Thoracic aorta (tissue), 2 donors: ENCODE measurements at places on chromosomes 6 and 20.
A peak's percentile ranks its signal among the peaks of the same experiment; 100 is the strongest.

- no peak overlapping the region for H3K4me3 ChIP-seq
- H3K36me3 ChIP-seq, result no peaks in the 10 kb centered on the region
- no peaks in the 10 kb centered on the region for H3K27me3 ChIP-seq
- H3K27ac ChIP-seq, result no peak overlapping the region
- H3K4me1 ChIP-seq, result no peaks in the 10 kb centered on the region
These were observed 319.8 kb upstream of the PLCB4 start for GRCh38 chr20:8749101-8749500.

DNA sequence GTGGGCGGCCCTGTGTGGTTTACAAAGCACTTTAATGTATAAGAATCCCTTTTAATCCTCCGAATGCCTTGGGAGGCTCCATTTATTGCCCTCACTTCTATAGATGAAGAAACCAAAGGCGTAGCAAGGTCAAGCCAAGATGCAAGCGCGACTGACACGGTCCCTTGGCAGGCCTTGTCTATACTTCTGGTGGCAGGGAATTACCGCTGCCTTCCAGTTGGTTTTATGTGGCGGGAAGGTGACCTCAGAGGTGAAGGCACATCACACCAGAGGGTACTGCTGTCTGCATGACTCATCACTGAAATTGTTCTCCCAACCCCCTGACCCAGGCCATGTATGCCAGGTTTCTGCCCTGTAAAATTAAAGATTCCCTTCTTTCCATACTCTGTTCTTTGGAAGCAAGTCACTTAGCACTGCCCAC is 36.1 kb upstream of the NAA20 start:
- H3K27ac ChIP-seq, result peak overlapping the region; percentile 94
- H3K36me3 ChIP-seq, result no peaks in the 10 kb centered on the region
- no peaks in the 10 kb centered on the region for H3K27me3 ChIP-seq
- H3K4me3 ChIP-seq, result no peak overlapping the region
- H3K4me1 ChIP-seq, result peaks cover 32% of the 10 kb centered on the region

DNA sequence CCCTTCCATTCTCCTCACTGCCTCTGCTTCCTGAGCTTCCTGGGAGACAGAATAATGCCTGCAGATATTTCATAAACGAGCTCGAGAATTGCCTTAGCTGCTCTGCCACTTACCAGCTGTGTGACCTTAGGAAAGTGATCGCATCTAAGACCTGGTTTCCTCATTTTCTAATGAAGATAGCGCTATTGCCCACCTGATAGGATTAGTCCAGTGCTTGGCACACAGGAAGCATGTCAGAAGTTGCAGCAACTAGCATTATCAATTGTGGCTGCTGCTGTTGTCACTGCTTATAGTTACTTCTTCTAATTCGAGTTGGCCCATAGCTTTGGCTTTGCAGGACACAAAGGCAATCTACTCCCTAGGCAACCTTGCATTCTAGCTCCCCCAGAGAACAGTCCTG is 305.5 kb upstream of the SGK1 start:
- H3K4me3 ChIP-seq, result no peak overlapping the region
- no peaks in the 10 kb centered on the region for H3K27me3 ChIP-seq
- no peak overlapping the region for H3K27ac ChIP-seq
- no peaks in the 10 kb centered on the region for H3K4me1 ChIP-seq
- no peak for DNase-seq
- H3K36me3 ChIP-seq, result no peaks in the 10 kb centered on the region

GRCh38 chr6:45880159-45880558 is 135.5 kb downstream of the CLIC5 start:
- H3K27ac ChIP-seq, result no peak overlapping the region
- no peak for DNase-seq
- no peaks in the 10 kb centered on the region for H3K36me3 ChIP-seq
- H3K4me1 ChIP-seq, result no peaks in the 10 kb centered on the region
- H3K4me3 ChIP-seq, result no peak overlapping the region
- H3K27me3 ChIP-seq, result no peaks in the 10 kb centered on the region

DNA sequence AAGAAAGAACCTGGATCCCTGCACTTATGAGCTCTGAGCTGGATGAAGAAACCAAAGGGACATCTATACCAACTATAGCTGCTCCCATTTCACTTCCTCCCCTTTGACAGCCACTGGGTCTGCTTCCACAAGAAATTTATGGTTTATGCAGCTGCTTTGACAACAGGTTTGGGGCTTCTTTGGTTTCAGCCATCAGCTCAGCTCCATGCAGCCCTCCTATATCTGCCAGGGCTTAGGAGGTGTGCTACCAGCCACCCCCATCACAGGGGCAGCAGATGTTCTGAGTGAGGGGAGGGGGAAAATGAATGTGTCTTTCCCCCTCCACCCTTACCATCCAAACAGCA is 29.2 kb upstream of the PKHD1 start:
- no peaks in the 10 kb centered on the region for H3K36me3 ChIP-seq
- no peaks in the 10 kb centered on the region for H3K27me3 ChIP-seq
- no peak overlapping the region for H3K27ac ChIP-seq
- H3K4me3 ChIP-seq, result no peak overlapping the region
- H3K4me1 ChIP-seq, result no peaks in the 10 kb centered on the region

DNA sequence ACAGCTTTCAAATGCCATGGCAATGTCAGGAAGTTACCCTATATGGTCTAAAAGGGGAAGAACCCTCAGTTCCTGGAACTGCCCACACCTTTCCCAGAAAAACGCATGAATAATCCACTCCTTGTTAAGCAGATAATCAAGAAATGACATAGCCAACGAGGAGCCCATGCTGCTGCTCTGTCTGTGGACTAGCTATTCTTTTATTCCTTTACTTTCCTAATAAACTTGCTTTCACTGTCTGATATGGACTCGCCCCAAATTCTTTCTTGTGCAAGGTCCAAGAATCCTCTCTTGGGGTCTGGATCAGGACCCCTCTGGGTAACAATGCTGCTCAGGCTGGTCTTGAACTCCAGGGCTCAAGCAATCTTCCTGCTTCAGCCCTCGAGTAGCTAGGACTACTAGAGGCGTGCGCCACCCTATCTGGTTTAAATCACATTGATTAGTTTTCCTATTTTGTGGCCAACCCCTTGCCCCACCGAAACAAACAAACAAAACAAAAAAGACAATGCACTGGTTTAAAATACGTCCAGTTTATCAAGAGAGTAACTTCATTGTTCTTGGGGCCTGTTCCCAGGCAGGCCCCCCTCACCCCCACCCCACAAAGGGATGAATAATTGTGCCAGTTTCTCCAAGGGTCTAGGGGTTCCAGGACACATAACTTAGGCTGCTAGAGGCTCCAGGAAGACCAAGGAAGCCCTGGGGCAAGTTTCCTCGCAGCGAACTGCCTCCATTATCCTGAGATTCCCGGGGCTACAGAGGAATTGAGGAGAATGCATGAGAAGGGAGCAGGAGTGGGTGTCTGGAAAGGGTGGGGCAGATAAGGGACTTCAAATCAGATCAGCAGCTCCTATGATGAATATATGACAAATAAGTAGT is 10.1 kb upstream of the AKAP12 start:
- H3K4me3 ChIP-seq, result no peak overlapping the region
- H3K27me3 ChIP-seq, result no peaks in the 10 kb centered on the region
- H3K4me1 ChIP-seq, result no peaks in the 10 kb centered on the region
- no peaks in the 10 kb centered on the region for H3K36me3 ChIP-seq
- no peak overlapping the region for H3K27ac ChIP-seq

DNA sequence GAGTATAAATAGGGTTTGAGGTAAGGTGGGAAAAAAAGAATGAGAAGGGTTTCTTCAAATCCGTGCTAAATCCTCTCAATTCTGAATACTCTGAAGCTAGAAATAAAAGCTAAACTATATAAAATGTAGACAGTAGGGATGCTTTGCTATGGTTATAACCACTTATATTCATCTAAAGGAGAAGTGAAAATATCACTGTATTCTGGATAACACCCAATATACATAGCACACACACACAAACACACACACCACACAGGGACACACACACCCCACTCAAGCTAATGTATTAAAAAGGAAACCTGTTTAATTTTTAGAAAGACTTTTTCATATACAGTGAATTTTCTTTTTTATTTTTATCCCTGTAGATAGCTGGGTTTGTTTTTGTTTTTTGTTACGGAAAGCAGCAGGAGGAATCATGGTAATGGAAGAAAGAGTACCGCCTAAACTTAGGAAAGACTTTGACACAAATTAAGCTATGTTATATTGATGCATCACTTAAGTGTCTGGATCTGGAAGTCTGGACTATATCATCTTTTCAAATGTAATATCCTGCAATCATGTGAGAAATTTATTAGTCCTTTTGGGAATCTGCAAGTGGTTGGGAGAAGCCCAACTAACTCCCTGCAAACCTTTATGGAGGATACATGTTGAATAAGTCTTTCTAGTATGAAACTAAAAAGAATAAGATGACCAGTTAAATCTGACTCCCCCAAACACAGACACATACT is 68.4 kb upstream of the FABP7 start:
- no peaks in the 10 kb centered on the region for H3K4me1 ChIP-seq
- H3K36me3 ChIP-seq, result no peaks in the 10 kb centered on the region
- no peaks in the 10 kb centered on the region for H3K27me3 ChIP-seq
- no peak for DNase-seq

- H3K36me3 ChIP-seq, result no peaks in the 10 kb centered on the region
- no peaks in the 10 kb centered on the region for H3K27me3 ChIP-seq
- DNase-seq, result no peak
- H3K4me3 ChIP-seq, result no peak overlapping the region
These were observed 101.7 kb upstream of the ADGRB3 start for GRCh38 chr6:68533339-68533795.

DNA sequence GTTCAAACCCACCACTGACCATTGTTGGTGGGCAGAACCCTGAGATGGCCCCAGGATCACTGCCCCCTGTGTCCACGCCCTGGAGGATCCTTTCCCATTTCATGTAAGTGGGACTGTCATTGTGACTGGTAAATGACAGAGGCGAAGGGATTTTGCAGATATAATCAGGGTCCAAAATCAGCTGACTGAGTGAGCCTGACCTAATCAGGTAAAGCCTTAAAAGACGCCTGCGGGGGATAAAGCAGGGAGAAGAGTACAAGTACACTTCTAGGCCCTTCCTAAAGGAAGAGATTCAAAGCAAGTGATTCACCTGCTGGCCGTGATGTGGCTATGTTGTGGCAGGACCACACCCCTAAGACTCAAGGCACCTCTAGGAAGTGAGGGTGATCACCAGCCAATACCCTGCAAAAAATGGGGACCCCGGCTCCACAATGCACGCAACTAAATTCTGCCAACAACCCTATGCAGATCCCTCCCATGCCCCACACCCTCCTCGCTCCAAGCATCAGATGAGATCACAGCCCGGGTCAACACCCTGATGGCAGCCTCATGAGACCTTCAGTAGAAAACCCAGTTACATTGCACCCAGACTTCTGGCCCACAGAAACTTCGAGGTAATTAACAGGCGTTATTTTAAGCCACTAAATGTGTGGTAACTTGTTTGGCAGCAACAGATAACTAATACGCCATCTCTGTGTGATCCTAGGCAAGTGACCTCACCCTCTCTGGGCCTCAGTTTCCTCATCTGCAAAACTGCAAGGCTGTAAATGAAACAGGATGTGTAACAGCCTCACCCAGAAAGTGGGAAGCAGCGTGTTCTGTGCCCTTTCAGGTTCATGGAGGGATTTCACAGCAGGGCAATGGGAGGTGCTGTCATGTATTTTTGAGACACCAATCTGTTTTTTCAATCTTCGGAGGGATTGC is 11.3 kb downstream of the PREX1 start:
- no peaks in the 10 kb centered on the region for H3K36me3 ChIP-seq
- no peak overlapping the region for H3K4me3 ChIP-seq
- H3K27me3 ChIP-seq, result no peaks in the 10 kb centered on the region
- H3K27ac ChIP-seq, result no peak overlapping the region

DNA sequence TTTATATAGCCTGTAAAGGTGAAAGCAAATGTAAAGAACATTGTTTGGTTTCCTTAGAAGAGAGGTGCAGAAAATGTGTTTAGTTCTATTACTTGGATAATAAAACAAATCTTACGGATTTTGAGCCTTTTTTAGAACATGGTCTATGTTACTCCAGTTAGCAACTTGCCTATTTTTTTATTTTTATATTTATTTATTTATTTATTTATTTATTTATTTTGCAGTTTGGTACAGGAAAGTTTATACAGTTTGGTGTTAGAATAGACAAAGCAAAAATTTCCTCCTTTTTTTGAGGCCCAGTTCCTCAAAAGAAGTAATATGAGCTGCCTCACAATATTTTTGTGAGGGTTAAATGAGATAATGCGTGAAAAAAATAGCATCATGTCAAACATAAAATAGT is 41.6 kb upstream of the EEF1E1 start:
- no peaks in the 10 kb centered on the region for H3K27me3 ChIP-seq
- no peaks in the 10 kb centered on the region for H3K36me3 ChIP-seq
- no peak overlapping the region for H3K27ac ChIP-seq

GRCh38 chr20:41476013-41476441 is 109.4 kb upstream of the EMILIN3 start:
- DNase-seq, result no peak
- H3K4me1 ChIP-seq, result peaks cover 15% of the 10 kb centered on the region
- no peaks in the 10 kb centered on the region for H3K27me3 ChIP-seq
- peak overlapping the region; percentile 4 for H3K27ac ChIP-seq

GRCh38 chr6:2396042-2396657 is 150.7 kb upstream of the GMDS start:
- H3K4me3 ChIP-seq, result no peak overlapping the region
- H3K27me3 ChIP-seq, result no peaks in the 10 kb centered on the region
- DNase-seq, result no peak
- peak overlapping the region; percentile 39 for H3K27ac ChIP-seq
- H3K4me1 ChIP-seq, result peaks cover 13% of the 10 kb centered on the region

DNA sequence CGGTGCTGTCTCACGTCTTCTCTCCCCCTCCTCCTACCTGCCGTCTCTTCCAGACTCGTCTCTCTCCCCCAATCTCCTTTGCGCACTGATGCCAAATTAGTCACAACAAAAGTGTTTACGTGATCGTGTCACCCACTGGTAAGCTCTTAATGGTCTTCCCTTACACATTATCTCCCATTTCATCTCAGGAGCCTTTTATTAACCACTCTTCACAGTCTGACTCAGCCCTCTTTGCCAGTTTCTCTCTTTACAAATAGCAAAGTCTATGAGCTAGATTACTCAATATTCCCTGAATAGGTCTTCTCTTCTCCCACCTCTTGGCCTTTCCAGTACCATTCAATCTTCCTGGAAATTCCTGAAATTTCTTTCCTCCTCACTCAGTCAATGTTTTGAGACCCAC is 247.0 kb downstream of the ESR1 start:
- no peak overlapping the region for H3K4me3 ChIP-seq
- no peaks in the 10 kb centered on the region for H3K27me3 ChIP-seq
- no peaks in the 10 kb centered on the region for H3K4me1 ChIP-seq
- no peaks in the 10 kb centered on the region for H3K36me3 ChIP-seq

GRCh38 chr6:44739181-44739580 is 351.7 kb downstream of the CDC5L start:
- H3K36me3 ChIP-seq, result no peaks in the 10 kb centered on the region
- no peak overlapping the region for H3K4me3 ChIP-seq
- no peak for DNase-seq
- H3K27ac ChIP-seq, result no peak overlapping the region
- H3K27me3 ChIP-seq, result no peaks in the 10 kb centered on the region

GRCh38 chr6:152004036-152004566 is 196.6 kb downstream of the ESR1 start:
- no peak overlapping the region for H3K27ac ChIP-seq
- no peaks in the 10 kb centered on the region for H3K4me1 ChIP-seq
- H3K4me3 ChIP-seq, result no peak overlapping the region
- no peaks in the 10 kb centered on the region for H3K27me3 ChIP-seq
- H3K36me3 ChIP-seq, result no peaks in the 10 kb centered on the region
- no peak for DNase-seq

- H3K27ac ChIP-seq, result no peak overlapping the region
- no peaks in the 10 kb centered on the region for H3K4me1 ChIP-seq
- DNase-seq, result no peak
These were observed 23.2 kb upstream of the FAM135A start for GRCh38 chr6:70390067-70390466.
